Stimulated activated CD4-positive, alpha-beta T cell treated with anti-CD3 and anti-CD28 coated beads, Interleukin-1b, Interleukin-23, amount 100 ng/mL, for 1 hour (primary cell): ENCODE measurements at places on chromosomes 5 and 9.

DNA sequence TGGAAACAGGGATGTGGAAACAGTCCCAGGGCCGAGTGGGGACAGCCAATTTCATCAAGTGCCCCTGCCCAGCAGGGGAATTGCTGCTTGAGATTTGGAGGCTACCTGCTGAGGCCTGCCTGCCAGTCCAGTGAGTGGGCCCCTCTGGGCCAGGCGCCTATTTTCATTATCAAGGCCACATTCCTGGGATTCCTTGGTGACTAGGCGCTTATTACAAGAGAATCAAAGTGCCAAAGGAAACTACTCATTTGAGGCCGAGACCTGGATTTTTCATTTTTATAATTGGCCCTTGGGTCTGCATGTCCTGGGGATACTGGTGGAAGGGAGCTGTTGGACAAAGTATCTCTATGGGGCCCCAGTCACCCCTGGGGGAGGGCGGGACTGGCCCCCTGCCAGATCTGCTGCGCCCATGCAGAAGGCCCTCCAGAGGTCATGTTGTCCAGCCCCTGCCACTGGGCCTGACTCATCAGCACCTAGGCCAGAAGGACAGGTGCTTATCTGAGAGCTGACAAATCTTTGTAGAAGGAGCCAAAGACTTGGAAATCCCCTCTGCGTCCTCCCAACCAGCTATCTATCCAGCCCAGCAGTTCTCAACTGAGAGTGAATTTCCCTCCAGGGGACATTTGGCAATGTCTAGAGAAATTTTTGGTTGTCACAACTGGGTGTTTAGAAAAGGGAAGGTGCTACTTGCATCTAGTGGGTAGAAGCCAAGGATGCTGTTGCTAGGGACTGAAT, 45.6 kb downstream of the FOXI1 start:
- no peak for DNase-seq

DNA sequence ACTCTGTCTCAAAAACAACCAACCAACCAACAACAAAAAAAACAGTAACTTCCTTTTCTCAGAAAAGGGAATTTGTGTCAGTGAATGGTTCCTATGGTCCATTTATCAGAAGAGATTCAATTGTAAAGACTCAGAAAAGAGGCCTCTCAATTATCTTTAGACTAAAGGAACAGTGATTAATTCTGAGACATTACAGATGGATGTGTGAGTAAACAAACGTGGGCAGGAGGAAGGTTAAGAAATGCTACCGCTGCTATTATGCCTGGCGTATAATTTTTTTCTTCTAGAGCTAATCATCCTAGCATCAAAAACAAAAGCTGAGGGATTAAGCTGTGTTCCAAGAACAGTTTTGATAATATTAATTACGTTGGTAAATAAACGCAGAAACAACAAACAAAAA, 52.9 kb upstream of the JMY start:
- DNase-seq = no peak

GRCh38 chr5:6302684-6303083, 75.7 kb downstream of the MED10 start:
- no peak for DNase-seq

- no peak for DNase-seq
These were observed 30.0 kb downstream of the GALNT12 start for GRCh38 chr9:98837516-98837915.

DNA sequence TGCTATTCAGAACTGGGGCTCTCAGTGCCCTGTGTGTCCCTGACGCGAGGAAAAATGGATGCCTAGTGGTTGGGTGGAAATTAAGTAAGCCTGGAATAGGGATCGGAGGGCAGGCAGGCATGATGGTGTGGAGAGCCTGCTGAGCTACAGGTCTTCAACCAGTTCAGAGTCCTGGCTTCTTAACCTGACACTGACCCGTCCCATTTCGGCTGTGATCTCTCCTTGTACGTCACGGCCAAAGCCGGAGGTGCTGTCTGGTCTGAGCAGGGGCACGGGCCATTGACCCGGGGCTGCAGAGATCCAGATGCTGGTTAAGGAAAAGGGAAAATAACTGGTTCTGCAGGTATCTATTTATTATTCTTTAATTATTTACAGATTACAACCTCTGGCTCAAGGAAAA, 27.9 kb downstream of the RHOBTB3 start:
- DNase-seq = no peak

GRCh38 chr5:79236362-79236969, 535 bp downstream of the JMY start:
- no peak for DNase-seq

DNA sequence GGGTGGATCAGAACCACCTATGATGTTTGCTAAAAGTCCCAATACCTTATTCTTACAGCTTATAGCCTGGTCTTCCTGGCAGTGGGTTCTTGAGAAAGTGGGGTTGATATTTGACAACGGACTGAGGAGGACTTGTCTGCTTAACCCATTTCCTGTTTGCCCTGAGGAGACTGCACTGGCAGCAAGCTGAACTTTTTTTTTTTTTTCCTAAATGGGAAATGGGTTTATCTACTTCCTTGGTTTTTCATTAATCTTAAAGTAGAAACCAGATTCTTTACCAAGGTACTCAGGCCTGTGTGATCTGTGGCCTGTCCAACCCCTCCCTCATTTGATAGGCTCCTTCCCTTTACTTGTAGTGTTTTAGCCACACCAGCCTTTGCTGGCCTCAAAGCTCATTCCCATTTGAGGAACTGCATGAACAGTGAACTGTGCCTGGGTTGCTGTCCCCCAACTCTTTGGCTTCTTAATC, 47.1 kb downstream of the C9orf57 start:
- no peak for DNase-seq

GRCh38 chr9:96453625-96454024, 3.7 kb downstream of the HABP4 start:
- DNase-seq = no peak

- no peak for DNase-seq
These were observed 27.3 kb downstream of the ANP32B start for GRCh38 chr9:98010445-98010844.

DNA sequence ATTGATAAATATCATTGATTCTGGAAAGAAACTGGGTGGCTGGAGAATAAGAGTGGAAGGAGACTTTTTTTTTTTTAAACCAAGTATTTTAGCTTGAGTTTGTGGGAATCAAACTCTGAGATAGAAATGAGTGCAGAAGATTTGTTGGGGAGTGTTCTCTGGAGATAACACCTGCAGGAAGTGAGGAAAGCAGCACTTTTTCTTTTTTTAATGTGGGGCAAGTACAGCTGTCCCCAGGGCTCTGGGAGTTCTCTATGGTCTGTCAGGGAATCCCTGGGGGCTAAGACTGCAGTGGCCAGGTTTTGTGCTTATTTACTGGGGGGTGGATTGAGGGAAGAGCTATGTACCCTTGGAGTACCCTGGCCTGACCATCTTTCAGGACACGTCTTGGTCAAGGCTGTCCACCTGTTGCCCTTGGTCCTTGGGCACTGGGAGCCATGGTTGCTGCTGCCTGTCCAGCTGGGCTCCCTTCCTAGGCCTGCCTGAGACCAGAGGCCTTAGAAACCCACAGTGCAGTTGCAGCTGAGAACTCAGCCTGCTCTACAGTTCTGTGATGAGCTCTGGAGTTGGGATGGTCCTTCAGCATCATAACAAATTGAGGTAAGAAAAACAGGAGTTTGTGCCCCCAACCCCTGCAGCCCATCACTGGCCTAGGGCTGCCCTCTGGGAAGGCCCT, 85.8 kb downstream of the PHAX start:
- DNase-seq = no peak

DNA sequence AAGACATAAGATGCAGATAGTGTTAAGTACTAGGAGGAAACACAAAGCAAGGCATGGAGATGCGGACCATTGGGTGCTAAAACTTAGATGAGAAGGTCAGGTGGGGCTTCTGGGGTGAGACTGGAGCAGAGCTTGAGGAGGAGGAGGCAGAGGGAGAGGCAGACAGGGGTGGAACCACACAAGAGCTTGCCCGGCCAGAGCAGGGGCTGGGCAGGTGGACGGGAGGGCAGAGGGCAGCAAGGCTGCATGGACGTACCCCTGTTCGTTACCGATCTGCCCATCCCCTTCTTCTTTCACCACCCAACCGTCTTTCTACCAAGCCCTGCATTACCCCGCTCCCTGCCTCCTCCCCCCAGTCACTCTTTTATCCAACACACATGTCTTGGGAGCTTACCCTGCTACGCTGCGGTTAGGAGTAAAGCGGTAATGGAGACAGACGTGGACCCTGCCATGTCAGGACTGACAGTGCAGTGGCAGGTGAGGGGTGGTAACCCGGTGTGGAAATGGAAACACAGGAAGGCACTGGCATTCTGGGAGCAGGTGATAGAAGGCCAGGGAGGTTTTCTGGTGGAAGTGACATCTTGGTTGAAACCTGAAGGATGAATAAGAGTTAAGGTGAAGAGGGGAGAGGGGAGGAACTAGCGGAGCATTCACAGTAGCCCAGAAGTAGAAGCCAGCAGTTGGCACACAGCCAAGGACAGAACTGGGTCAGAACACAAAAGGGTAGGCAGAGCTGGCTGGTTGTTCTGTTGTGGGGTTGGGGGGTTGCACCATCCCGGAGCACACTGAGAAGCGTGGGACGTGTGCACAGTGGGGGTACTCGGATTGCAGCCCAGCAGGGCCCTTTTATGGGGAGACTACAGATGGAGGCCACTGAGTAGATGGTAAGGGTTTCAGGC, 167.2 kb downstream of the CACNA1B start:
- DNase-seq = no peak

GRCh38 chr5:105739732-105740131, 1931.0 kb downstream of the EFNA5 start:
- no peak for DNase-seq

GRCh38 chr5:174022384-174023095, 23.0 kb upstream of the NSG2 start:
- no peak for DNase-seq

DNA sequence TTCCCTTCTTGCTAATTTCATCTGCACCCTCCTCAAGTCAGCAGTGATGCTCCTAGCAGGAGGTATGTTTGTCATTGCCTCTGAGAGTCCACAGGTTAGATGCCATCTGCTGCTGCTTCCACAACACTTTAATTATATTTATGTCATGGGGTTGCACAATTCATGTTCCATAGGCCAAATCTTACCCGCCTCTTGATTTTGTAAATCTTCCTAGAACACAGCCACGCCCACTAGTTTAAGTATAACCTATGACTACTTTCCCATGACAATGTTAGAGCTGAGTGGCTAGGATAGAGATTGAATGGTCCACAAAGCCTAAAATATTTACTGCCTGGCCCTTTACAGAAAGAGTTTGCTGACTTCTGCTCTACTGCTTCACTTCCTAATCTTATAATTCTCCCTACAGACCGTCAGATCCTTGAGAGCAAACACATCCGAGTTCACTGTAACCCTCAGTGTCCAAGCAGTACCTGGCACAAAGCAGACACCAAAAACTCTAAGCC, 21.1 kb downstream of the LIFR start:
- no peak for DNase-seq

DNA sequence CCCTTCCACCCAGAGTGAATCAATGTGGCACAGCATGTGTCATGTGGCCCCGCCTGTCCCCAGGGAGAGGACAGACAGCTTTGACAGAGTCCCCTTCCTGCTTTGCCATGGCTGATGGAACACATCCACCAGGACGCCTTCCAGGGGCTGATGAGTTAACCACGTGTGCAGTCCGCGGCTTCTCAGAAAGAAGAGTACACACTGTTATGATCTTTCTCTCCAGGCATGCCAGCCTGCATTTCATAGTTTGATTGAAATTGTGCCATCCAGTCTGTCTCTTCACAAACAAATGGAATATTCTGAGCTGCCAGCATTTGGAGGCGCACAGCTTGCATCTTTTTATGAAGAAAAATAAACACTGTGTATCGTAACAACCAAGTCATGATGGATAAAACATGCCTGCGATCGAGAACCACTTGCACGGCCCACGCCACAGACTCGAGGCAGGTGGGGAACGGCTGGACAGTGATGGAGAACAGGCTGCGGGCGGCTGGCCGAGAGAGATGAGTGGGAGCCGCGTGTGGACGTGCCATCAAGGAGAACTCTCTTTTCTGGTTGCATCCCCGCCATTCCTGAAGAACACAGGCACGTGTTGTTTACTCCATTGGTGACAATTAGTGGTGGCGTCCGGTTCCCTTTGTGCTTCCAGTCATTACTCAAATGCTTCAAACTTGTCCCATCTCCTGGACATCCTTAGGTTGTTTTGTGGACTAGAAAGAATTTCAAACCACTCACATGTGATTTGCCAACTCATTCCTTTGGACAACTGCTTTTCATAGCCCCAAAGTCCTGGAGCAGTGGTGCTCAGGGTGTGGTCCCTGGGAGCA, 220.2 kb downstream of the AGTPBP1 start:
- no peak for DNase-seq

- no peak for DNase-seq
These were observed 164.9 kb upstream of the ZNF618 start for GRCh38 chr9:113711251-113711650.

GRCh38 chr5:77635917-77636640, 2.4 kb downstream of the OTP start:
- no peak for DNase-seq

- DNase-seq = no peak
These were observed 234.1 kb downstream of the FBXL7 start for GRCh38 chr5:15734058-15734457.

DNA sequence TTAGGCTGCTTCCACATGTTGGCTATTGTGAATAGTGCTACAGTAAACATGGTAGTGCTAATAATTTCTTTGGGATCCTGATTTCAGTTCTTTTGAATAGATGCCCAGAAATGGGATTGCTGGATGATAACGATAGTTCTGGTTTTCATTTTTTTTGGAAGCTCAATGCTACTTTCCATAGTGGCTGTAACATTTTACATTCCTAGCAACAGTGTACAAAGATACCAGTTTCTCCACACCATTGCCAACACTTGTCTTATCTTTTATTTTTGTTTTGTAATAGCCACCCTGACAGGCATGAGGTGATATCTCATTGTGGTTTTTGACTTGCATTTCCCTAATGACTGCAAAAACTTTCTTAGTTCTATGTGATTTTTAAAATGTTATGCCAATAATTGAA, 68.8 kb upstream of the LRRC70 start:
- DNase-seq = no peak

DNA sequence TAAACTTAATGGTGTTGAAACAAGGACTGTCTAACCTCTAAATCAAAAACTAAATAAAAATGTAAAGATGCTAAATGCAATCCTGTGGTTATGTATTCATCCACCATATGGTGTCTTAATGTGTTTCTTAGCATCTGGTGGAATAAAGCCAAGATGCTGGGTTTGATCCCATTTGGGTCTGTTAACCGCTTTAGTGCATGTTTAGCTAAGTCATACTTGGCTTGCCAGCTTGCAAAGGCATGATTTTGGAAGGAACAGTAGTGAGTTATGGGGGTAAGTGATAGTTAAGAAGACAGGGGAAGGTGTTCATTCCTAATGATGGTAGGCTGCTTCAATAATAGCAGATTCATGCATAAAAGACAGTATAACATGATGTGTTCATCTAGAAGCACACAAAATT, 139.0 kb upstream of the SLC27A6 start:
- no peak for DNase-seq

GRCh38 chr5:1670351-1670750, 129.3 kb downstream of the MRPL36 start:
- DNase-seq = no peak

DNA sequence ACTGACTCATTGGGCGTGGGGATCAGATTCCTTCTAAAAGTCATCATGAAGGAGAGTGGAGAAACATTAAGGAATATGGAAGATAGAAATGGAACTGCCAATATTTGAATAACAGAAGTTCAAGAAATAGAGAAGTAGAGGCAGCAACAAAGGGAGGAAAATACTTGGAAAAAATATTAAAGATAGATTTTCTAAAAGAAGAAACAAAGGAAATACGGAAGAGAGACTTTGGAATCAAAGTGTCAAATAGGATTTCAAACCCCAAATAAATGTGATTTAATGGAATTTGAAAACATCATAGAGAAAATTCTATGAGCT, 605.1 kb upstream of the KLF4 start:
- no peak for DNase-seq
